T-helper 2 cell treated with Interferon-gamma antibody and Interleukin-4, amounts not matched to agents 5 μg/mL and 100 μg/mL, for 36 hours (primary cell): ENCODE measurements at places on chromosomes 1 and 21.

GRCh38 chr1:10639775-10640578 is 156.5 kb downstream of the CASZ1 start:
- DNase-seq, result no peak

DNA sequence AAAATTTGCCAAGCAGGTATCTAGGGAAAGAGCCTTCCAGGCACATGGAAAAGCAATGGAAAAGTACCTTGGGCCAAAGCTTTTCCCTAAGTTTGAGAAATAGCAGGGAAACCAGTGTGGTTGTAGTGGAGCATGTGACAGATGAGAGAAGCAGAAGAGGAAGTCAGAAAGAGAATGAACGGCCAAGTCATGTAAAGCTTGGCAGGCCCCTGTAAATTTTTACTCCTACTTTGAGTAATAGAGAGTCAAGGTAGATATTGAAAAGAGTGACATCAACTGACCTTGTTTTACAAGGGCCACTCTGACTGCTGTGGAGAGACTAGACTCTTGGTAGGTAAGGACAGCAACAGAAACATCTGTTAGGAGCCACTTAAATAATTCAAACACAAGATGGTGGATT is 180.9 kb upstream of the PRMT6 start:
- no peak for DNase-seq

- DNase-seq, result no peak
Observed at GRCh38 chr1:155125946-155126555, 1.6 kb upstream of the EFNA1 start.

- DNase-seq, result no peak
Observed at GRCh38 chr1:91851130-91852010, 34.6 kb downstream of the TGFBR3 start.

- no peak for DNase-seq
Observed at GRCh38 chr1:230171356-230172015, 104.4 kb downstream of the GALNT2 start.

- DNase-seq, result no peak
Observed at GRCh38 chr1:151817353-151817730, 12.1 kb upstream of the LINGO4 start.

DNA sequence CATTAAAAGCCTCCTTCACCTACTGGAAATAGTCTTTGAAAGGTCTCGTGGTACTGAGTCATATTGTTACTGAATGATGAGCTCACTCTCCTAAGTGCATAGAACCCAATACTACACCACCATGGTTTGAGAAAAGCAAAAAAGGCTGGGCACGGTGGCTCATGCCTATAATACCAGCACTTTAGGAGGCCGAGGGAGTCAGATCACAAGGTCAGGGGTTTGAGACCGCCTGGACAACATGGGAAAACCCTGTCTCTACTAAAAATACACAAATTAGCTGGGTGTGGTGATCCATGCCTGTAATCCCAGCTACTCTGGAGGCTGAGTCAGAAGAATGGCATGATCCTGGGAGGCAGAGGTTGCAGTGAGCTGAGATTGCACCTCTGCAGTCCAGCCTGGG is 3.3 kb upstream of the HNRNPCL1 start:
- no peak for DNase-seq

- no peak for DNase-seq
Observed at GRCh38 chr1:240714568-240715292, 102.8 kb upstream of the GREM2 start.

GRCh38 chr1:23896491-23896890 is 16.7 kb downstream of the CNR2 start:
- DNase-seq, result no peak

DNA sequence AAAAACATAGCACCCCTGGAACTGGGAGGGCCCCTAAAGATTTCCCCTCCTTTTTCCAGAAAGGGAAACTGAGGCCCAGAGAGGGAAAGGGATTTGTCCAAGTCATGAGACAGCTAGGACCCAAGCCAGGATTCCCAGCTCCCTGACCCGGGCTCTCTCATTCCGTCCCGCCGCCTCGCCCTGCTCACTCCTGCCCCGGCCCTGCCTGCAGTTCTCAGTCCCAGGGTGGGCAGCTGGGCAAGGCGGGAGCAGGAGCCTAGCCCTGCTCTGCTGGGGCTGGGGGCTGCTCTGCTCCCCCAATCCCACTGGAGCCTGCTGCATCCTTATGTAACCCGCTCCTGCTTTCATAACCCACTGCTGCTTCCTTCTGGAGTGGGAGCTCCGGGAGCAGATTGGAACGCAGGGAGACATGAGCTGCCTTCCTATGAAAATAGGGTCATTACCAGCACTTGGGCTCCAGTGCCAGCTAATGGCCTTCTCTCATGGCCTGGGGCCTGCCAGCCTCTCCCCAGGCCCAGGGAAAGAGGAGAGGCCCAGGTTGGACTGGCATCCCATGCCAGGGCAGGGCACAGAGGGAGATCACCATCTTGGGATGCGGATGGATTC is 84.5 kb downstream of the CAMK2N1 start:
- no peak for DNase-seq

DNA sequence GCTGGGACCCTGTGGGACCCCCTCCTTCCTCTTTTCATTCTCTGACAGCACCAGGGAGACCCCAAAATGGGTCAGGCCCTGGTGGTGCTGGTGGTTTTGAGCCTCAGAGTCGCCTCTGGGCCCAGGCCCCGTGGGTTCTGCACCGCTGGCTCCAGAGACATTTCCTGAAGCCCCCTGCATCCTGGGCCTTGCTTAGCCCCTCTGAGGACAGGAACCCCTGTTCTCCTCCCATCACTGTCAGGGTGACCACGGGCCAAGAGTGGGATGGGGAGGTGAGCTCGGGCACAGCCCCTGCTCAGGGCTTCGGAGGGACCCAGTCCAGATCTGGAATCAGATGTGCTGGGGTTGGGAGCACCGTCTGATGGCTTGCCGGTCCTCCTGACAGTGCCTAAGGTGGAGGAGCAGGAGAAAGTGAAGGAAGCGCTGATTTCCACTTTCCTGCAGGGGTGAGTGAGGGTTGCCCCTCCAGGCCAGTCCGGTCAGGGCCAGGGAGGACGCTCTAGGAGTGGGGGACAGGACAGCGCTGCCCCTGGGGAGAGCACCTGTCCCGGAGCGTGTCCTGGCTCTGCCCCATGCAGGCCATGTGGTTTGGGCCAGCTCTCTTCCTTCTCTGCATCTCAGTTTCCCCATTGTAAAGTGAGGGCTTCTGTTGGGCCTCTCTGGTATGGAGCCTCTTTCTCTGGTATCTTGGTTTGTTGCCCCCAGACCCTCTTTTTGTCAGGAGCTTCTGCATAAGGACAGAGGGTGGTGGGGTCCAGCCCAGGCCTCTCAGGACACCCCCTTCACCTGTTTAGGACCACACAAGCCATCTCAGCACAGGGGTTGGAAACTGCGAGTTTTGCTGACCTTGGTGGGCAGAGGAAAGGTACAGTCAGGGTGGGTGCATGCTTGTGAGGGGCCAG is 71.0 kb downstream of the TRIM11 start:
- DNase-seq, result no peak

- no peak for DNase-seq
Observed at GRCh38 chr1:2606396-2606880, 19.9 kb downstream of the PRXL2B start.

DNA sequence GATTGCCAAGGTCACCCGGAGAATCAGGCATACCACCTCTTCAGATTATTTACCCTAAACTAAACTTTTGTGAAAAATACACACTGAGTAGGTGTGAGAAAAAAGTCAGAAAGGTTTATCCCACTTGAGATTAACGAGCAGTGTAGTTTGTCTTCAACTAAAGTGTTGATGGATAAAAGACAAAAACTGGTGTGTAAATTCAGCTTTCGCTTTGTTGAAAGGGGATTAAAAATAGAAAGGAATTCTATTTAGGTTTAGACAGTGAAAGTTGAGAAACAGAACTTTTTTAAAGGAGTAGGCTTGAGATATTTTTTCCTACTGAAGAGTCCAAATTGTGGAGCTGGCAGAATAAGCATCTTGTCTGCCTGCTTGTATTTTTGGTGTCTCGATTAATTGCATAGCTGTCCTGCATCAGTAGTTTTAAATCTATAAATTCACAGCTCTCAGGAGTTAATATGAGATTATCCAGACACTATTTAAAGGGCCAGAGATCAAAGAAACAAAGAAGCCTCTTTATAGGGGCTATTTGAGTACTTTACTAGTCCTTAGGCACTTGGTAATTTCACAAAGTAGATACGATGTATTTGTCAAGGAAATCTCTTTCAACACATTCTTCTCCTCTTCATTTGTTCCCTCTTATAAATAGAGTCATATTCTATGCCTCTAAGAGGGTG is 46.7 kb upstream of the RABGAP1L start:
- no peak for DNase-seq

DNA sequence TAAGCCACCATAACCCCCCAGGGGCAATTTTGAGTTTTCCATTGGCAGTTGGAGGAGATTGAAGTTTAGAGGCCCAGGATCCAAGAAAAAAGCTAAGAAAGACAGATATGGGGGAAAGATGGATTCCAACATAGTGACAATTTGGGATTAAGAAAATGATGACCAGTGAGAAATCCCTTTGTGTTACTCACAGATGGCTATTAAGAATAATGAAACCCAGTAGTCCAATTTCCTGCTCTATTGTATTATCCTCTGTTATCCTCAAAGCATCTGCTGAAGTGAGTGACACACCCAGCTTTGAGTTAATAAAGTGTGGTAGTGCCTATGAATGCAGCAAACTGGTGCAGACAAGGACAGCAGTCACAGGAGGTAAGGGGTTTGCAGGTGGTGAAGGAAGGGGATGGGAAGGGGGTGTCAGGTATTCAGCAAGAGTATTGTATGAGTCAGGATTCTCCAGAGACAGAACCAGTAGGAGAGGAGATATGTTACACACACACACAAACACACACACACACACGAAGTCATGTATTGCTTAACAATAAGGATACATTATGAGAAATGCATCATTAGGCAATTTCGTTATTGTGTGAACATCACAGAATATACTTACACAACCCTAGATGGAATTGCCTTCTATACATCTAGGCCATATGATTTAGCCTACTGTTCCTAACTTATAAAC is 112.4 kb upstream of the VANGL1 start:
- no peak for DNase-seq

GRCh38 chr1:7915826-7916500 is 24.7 kb downstream of the TNFRSF9 start:
- DNase-seq, result no peak

DNA sequence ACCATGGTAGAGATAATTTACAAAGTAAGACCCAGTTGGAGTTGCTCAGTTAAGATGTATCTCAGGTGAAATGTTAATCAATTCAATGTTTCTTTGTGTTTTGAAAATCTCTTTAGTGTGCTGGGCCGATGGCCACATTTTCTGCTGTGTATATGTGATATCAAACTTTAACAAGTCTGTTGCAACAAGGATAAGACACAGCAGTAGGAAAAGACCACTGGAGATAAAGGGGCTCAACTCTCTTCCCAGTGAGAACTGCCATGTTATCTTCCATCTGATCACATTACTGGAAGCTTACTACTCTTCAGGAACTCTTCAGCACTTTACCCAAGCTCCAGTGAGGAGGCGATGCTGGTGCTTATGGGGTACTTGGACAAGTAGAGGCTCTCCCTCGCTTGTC is 227.7 kb downstream of the NFIA start:
- no peak for DNase-seq

- DNase-seq, result no peak
Observed at GRCh38 chr1:88398338-88398737, 285.7 kb upstream of the PKN2 start.

DNA sequence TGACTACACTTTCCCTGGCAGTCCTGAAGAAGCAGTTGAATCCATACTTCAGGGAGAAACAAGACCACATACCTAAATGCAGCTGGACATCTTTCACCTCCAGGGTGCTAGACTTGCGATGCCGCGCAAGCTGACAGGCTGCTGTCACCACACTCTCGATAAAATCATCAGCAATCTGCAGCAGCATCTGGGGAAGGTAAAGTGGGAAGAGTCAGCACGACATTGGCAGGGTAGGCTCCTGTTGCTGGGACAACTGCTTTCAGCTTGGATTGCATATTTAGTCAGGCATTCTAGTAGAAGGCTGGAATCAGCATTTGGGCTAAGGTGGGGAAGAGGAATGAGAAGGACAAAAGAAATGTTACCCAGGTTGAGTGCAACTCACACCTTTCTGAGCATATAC is 21.1 kb downstream of the RAB42 start:
- DNase-seq, result no peak

- no peak for DNase-seq
Observed at GRCh38 chr1:241637604-241638003, 2.6 kb downstream of the CHML start.

GRCh38 chr1:22527555-22528296 is 35.6 kb upstream of the EPHA8 start:
- DNase-seq, result no peak

DNA sequence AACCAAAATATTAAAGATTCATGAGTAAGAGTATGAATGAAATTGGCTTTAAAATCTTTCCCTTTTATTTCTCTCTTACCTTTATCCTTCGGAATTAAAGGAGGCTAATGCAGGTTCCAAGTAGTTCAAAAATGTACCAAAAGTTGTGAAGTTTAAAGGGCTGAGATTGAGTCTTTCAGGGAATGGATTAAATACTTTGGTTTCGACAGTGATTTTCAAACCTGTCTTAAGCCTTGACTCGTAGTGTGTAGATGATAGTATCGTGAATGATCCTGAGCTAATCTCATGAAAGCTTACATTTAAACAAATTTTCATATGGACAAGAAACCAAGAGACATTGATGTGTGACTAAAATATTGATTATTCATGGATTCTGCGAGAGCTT is 66.9 kb downstream of the DYRK1A start:
- no peak for DNase-seq

- DNase-seq, result no peak
Observed at GRCh38 chr1:2815551-2815950, 14.1 kb upstream of the TTC34 start.

- DNase-seq, result no peak
Observed at GRCh38 chr1:178126741-178127185, 32.9 kb downstream of the RASAL2 start.

- peak; percentile 63 for DNase-seq
Observed at GRCh38 chr21:33434770-33435360, 31.7 kb downstream of the IFNGR2 start.

GRCh38 chr1:27003745-27004470 is 8.7 kb downstream of the TENT5B start:
- no peak for DNase-seq

- DNase-seq, result no peak
Observed at GRCh38 chr1:26053718-26054560, 8.0 kb upstream of the SLC30A2 start.

DNA sequence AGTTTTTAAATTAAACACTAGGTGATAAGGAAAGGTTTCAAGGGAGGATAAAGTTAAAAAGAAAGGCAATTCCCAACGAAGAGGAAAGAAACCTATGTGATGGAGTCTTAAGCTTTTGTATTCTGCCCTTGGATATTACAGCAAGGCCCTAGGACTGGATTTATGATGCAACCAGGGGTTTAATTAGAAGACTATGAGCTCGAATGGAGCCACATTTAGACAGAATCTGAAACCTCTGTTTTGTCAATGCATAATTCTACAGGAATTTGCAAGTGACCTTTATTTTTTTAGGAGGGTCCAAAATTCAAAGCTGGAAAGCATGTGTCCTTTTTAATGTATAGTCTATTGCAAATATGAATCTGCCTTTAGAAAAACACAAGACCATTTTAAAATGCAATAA is 37.9 kb downstream of the TGFB2 start:
- no peak for DNase-seq

DNA sequence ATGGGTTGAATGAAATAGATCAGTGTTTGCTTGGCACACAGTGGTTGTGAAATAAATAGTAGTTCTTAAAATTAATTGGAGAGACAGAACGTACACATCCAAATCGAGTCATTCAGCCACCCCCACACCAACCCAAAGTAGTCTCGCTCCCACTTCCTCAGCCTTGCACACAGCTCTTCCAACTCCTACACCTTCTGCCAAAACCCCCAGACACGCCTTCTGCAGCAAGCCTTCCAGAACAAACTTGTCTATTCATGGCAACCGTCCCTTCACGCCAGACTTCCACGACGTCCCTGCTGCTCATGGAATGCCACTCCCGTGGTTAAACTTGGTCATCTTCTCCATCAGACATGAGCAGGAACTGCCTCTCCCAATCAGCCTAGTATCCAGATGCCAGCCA is 37.5 kb upstream of the RD3 start:
- no peak for DNase-seq
